ENCODE measurements at places on chromosomes 4 and X. TPM values are rescaled to one million over a fixed set of nuclear protein-coding genes. Genes with fewer than 3 reads are reported as not detected.
A peak's percentile ranks its signal among the peaks of the same experiment; 100 is the strongest.

DNA sequence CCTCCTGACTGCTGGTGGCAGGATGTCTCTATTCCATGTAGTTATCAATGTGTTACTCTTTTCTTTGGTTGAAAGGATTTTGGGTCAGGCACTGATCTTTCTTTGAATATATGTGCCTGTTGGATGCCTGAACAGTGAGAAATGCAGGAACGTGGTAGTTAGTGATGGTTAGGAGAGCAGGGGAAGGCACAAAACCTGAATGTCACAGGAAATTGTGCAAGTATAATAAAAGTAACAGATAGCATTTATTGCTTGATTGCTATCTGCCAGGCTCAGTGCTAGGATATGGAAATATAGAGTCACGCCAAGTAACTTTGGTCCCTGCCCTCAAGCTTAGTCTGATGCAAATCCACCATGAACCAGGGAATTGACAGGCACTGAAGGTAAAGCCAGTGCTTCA, 219.8 kb upstream of the FAT1 start:
- peak overlapping the region; percentile 6 for H3K27ac ChIP-seq
- no peaks in the 10 kb centered on the region for H3K27me3 ChIP-seq
- no peak for DNase-seq
- H3K4me3 ChIP-seq: no peak overlapping the region
- H3K36me3 ChIP-seq: no peaks in the 10 kb centered on the region

GRCh38 chr4:95637043-95637600, 88.3 kb upstream of the UNC5C start:
- H3K36me3 ChIP-seq: no peaks in the 10 kb centered on the region
- no peak overlapping the region for H3K27ac ChIP-seq

DNA sequence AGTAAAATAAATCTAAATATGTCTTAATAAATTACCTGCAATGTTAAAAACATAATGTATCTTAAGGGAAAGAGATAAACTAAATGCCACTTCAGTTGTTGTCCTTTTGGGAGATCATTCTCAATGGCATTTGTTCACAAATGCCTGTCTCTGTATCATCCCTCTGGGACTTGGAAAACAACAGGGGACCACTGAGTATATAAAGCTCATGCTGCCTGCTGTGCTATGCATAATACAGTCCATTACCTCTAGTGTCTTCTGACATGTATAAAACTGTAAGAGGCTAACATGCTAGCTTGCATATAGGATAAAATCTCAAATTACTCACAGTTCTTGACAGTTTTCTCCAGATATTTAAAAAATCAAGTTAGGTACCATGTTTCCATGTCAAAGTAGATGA, 503.9 kb downstream of the PDHA2 start:
- DNase-seq: no peak
- no peaks in the 10 kb centered on the region for H3K4me1 ChIP-seq
- no peaks in the 10 kb centered on the region for H3K36me3 ChIP-seq
- no peak overlapping the region for H3K4me3 ChIP-seq

DNA sequence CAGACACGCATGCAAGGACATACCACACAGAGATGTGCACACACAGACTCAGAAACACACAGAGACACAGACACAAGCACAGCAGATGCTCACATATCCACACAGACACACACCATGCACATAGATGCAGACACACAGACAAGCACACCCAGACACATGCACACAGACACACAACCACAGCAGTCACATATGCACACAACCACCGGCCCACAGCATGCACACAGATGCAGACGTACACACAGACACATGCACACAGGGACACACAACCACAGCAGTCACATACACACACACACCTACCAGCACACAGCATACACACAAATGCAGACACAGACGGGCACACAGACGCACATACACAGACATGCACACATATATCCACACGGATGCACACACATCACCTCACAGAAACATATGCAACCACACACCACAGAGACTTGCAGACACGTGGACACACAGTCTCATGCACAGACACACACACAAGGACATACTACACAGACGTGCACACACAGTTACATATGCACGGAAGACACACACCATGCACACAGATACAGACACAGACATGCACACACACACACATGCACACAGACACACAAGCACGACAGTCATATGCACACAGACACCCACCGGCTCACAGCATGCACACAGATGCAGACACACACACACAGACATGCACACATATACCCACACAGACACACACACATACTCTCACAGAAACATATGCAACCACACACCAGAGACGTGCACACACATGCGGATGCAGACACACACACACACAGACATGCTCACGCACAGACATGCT, 25.2 kb upstream of the SLC25A6 start:
- no peaks in the 10 kb centered on the region for H3K4me1 ChIP-seq
- no peak overlapping the region for H3K27ac ChIP-seq
- peaks cover 4% of the 10 kb centered on the region for H3K36me3 ChIP-seq
- no peaks in the 10 kb centered on the region for H3K27me3 ChIP-seq

GRCh38 chr4:6233929-6234328, 33.6 kb upstream of the JAKMIP1 start:
- H3K27ac ChIP-seq: no peak overlapping the region
- no peaks in the 10 kb centered on the region for H3K27me3 ChIP-seq
- DNase-seq: no peak

DNA sequence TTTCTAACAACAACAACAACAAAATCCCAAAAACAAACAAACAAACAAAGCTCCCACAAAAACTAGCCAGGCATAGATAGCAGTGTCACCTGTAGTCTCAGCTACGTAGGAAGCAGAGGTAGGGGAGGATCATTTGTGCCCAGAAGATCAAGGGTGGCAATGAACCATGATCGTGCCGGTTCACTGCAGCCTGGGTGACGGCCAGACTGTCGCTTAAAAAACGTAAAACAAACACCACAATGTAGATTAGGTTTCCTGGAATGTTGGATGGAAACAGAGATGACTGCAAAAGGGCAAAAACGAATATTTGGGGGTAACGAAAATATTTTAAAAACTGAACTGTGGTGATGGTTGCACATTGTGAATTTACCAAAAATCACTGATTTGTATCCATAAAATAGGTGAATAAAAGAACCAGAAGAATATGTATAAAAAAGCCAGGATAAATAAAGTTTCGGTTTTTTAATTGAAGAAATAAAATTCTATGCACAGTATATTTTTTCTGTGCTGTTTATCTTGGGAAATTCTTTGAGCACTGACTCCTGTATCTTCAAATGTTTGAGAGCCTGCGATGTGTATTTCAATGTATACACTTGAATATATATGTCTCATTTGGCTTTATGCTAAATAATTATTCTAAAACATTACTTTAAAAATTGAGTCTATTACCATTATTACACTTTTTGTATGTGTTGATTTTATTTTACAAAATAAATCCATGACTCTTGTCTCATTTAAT, 1477.0 kb downstream of the PCDH7 start:
- H3K4me1 ChIP-seq: no peaks in the 10 kb centered on the region
- no peak for DNase-seq
- no peaks in the 10 kb centered on the region for H3K36me3 ChIP-seq
- no peak overlapping the region for H3K27ac ChIP-seq

DNA sequence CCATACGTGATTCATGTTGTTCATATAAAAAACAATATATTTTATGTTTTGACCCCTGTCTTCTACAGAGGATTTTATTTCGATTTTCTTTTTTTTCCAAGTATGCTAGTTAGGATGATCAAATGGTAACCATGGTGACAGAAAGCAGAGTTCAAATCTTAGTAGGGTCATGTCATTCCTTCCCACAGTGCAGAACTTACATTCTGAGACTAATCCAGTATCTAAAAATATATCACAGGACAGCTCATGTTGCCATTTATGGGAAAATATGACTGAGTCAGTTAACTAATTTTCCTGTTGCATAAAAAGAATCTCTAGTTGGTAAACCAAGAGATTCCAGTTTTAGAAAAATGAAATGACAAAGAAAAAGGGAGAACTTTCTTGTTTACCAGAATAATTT, 209.5 kb downstream of the PARM1 start:
- no peaks in the 10 kb centered on the region for H3K4me1 ChIP-seq
- no peak overlapping the region for H3K4me3 ChIP-seq
- no peak overlapping the region for H3K27ac ChIP-seq
- no peaks in the 10 kb centered on the region for H3K27me3 ChIP-seq
- H3K36me3 ChIP-seq: no peaks in the 10 kb centered on the region

- H3K27ac ChIP-seq: peak overlapping the region; percentile 37
- H3K27me3 ChIP-seq: no peaks in the 10 kb centered on the region
- H3K4me1 ChIP-seq: peaks cover 42% of the 10 kb centered on the region
- no peak overlapping the region for H3K4me3 ChIP-seq
- DNase-seq: no peak
These were observed 40.8 kb downstream of the DLG3 start for GRCh38 chrX:70485466-70485865.

- no peak overlapping the region for H3K27ac ChIP-seq
- DNase-seq: no peak
- H3K4me3 ChIP-seq: no peak overlapping the region
- no peaks in the 10 kb centered on the region for H3K4me1 ChIP-seq
- H3K27me3 ChIP-seq: no peaks in the 10 kb centered on the region
- no peaks in the 10 kb centered on the region for H3K36me3 ChIP-seq
These were observed 96.8 kb upstream of the GRIA3 start for GRCh38 chrX:123087326-123087725.

The CLTRN gene
- total RNA-seq: 1.6 TPM

The ZNF827 gene
- total RNA-seq: 5.4 TPM

The KLHL8 gene
- 4.4 TPM for total RNA-seq

The CXorf51B gene
- not detected for total RNA-seq

Measured in body of pancreas (tissue), 4 donors.